ENCODE measurements at places on chromosomes 16 and 17.

DNA sequence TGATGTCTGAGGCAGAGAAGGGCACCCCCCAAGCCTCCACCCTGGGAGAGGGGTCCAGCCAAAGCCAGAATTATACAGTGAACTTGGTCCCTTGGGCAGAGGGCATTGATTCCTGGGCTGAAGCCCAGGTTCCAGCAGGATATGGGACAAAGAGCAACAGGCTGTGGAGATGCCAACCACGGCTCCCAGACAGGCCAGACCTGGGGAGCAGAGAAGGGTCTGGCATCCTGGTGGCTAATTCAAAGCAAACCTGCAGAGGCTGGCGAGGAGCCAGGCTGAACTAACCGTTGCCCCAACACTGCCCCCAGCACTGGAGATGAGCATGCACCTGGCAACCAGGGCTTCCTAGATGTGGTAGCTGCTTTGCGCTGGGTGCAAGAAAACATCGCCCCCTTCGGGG lies 3.0 kb downstream of the CES3 start:
- no peak for DNase-seq

GRCh38 chr16:48497932-48498768 lies 111.8 kb downstream of the N4BP1 start:
- DNase-seq, result no peak

DNA sequence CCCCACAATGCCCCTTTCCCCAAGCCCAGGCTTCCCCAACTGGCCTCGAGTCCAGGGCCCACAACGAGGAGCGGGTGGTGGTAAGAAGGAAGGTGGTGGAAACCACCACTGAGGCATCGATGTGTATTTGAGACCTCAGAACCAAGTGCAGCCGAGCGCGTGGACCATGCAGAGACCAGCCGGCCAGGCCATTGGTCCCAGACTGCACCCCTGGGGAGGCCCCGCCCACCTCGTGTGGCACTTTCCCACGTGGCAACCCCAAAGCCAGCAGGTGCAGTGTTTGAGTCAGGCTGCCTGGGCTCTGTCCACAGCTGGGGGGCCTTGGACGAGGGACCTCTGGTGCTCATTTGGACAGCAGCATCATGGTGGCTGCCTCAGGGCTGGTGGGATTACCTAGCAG lies 28.1 kb upstream of the BAHCC1 start:
- DNase-seq, result no peak

- peak; percentile 30 for DNase-seq
Measured at GRCh38 chr17:56822725-56823124, 11.0 kb downstream of the C17orf67 start.

- DNase-seq, result no peak
Measured at GRCh38 chr17:31428512-31428911, 37.0 kb downstream of the RAB11FIP4 start.

- DNase-seq, result no peak
Measured at GRCh38 chr17:18004345-18004744, 31.7 kb downstream of the DRC3 start.

- no peak for DNase-seq
Measured at GRCh38 chr16:58488531-58488930, 11.4 kb upstream of the NDRG4 start.

- no peak for DNase-seq
Measured at GRCh38 chr17:27576477-27577083, 54.4 kb upstream of the LGALS9 start.

DNA sequence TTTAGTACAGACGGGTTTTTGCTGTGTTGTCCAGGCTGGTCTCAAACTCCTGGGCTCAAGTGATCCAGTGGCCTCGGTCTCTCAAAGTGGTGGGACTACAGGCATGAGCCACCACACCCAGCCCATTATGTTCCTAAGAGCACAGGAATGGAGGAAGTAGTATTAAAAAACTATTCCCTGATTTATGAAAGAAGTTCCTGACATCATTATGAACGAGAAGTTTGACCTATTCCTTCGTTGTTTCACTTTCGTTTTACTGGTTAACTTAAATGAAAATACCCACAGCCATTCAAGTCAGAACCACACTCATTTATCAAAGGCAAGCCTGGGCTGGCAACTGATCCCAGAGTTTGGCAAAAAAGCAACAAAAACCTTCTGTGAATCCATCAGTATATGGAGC lies 13.5 kb upstream of the CBX4 start:
- peak; percentile 68 for DNase-seq

GRCh38 chr17:66098040-66098439 lies 93.9 kb downstream of the CEP112 start:
- DNase-seq, result no peak

DNA sequence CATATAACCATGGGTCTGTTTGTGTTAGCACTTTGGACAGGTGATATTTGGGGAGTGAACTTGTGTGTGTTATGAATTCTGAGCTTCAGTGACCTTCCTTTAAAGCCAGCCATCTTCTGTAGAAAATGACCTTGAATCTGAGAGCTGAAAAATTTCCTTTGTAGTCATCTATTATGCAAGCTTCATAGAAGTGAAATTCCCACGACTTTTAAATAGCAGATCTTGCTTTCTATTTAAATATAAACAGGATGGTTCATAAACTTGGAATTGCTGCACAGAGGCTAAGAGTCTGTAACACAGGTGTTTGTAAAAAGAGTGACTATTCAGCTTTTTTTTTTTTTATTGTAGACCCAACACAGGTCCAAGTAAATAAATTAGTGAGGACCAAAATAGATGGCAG lies 85.5 kb downstream of the MARCHF10 start:
- DNase-seq, result no peak

GRCh38 chr16:17204206-17204605 lies 266.6 kb downstream of the XYLT1 start:
- no peak for DNase-seq

- no peak for DNase-seq
Measured at GRCh38 chr17:34408439-34408838, 45.4 kb upstream of the CCL1 start.
